ENCODE measurements at places on chromosomes 12 and 14.

- no peaks in the 10 kb centered on the region for H3K4me1 ChIP-seq
- no peaks in the 10 kb centered on the region for H3K36me3 ChIP-seq
- no peaks in the 10 kb centered on the region for H3K27me3 ChIP-seq
- H3K27ac ChIP-seq: no peak overlapping the region
- H3K4me3 ChIP-seq: no peak overlapping the region
- DNase-seq: no peak
Measured at GRCh38 chr12:105713606-105714305, 383.3 kb downstream of the C12orf75 start.

DNA sequence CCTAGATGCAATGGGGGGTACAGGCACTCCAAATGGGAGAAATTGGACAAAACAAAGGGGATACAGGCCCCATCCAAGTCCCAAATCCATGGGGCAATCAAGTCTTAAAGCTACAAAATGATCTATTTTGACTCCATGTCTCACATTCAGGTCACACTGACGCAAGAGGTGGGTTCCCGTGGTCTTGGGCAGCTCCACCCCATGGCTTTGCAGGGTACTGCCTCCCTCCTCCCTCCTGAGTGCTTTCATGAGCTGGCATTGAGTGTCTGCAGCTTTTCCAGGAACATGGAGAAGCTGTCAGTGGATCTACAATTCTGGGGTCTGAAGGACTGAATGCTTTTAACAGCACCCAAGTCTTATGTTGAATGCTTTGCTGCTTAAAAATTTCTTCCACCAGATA lies 274.5 kb upstream of the LRIG3 start:
- H3K4me1 ChIP-seq: no peaks in the 10 kb centered on the region
- H3K27ac ChIP-seq: no peak overlapping the region
- no peak overlapping the region for H3K4me3 ChIP-seq
- DNase-seq: no peak
- H3K27me3 ChIP-seq: no peaks in the 10 kb centered on the region

GRCh38 chr12:132695431-132695830 lies 8.0 kb downstream of the PXMP2 start:
- H3K4me1 ChIP-seq: no peaks in the 10 kb centered on the region
- DNase-seq: no peak
- H3K36me3 ChIP-seq: no peaks in the 10 kb centered on the region
- no peaks in the 10 kb centered on the region for H3K27me3 ChIP-seq

GRCh38 chr14:85444635-85445034 lies 85.3 kb upstream of the FLRT2 start:
- no peak for DNase-seq
- H3K27ac ChIP-seq: no peak overlapping the region
- no peaks in the 10 kb centered on the region for H3K4me1 ChIP-seq
- H3K36me3 ChIP-seq: no peaks in the 10 kb centered on the region
- no peak overlapping the region for H3K4me3 ChIP-seq
